ENCODE measurements at places on chromosomes 2 and 18.

GRCh38 chr2:29420999-29421782 lies 306.0 kb downstream of the CLIP4 start:
- DNase-seq = no peak

DNA sequence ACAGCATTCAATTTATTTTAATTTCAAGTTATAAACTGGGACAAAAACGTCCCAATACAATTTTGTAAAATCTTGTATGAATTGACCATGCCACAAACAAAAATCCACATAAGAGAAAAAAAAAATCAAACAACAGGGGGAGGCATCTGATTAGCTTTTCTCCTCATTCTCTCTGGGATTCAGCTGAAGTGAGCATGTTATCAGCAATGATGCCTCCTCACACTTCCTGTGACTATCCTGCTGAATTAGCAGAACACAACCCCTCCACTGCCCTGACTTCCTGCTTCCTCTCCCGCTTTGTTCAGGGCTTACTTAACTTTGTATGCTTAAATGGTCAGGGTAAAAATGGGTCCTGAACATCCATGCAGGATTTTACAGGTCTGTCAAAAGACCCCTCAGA lies 132.2 kb upstream of the ITGB6 start:
- no peak for DNase-seq

DNA sequence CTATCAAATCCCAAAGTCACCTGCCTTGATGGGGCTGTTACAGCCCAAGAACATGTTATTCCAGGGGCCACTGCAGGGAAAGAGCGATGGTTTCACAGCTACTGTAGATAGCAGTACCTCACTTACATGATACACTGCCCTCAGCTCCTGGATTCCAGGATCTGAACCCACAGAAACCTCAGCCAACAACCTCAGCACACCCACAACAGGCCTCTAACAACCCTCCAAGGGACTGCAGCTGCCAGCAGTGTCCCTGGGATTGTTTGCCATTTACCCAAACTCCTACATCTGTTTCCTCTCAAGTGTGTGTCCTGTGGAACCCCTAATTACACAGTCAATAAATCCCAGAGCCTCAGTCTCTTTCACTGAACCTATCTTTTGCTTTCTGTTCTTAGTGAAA lies 28.2 kb downstream of the OSBPL1A start:
- DNase-seq = no peak

DNA sequence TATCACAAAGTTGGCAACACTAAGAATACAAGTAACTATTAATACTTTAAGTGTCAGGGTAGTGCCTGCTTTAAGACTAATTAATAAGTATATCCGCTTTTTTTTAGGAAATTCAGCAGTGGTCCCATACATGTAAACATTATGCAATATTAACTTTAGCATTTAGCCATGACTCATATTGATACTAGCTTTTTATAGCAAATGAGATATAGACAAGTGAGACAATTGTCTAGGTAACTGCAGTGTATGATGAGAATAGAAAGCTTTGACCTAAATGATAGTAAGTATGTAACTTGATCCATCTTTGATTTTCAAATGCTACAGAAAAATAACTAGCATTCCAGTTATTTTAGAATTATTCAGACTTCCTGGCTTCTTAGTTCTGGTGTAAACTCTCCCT lies 27.4 kb upstream of the VRK2 start:
- no peak for DNase-seq

DNA sequence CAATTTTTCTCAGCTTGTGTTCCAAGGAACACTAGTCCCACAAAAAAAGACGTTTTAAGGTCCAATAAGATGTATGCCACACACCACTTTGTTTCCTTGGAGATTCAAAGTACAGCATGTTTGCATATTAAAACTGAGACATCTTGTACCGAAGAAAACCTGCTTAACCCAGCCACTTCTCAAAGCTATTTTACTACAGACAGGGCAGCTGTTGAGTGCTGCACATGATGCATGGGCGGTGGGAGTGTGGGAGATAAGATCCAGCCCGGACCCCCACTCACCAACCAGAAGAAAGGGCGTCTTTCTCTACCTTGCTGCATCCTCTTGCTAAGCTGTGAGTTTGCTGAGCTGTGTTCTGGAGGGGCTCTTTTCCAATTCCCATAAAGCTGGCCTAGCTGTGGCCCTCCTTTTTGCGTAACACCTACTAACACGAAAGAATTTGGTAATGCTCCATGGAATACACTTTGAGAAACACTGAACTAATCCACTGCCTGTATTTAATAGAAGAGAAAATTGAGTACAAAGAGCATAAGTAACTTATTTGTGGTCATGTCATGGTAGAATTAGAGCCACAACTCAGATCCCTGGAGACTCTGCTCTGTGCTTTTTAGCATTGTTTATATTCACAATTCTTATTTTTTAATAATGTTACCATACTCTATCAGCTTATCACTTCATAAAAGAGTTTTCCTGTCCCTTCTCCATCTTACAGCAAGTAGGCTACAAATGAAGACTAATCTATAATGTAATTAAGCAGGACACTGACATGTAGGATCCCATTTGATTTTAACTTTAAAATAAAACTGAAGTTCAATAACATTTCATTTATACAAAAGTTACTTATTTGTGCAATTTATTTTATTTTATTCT lies 90.0 kb downstream of the PLEKHM3 start:
- no peak for DNase-seq

GRCh38 chr2:217930761-217931563 lies 71.8 kb downstream of the TNS1 start:
- no peak for DNase-seq

DNA sequence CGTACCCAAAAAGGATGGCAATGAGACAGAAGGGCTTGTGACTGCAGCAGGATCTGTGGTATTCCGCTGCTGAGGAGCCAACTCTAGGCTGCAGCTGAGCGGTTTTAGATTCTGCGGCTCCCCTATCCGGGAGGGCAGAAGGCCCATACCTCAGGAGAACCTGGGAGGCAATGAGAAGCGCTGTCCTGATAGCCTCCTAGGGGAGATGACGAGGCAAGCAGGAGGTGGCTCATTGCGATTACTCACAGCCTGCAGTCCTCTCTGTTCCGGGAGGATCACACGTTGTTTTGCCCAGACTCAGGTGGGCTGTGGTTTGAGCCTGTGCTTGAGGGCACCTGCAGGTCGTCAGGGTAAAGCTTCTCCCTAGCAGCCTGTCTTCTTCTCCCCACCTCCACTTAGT lies 65.1 kb downstream of the COA5 start:
- no peak for DNase-seq
